ENCODE measurements at places on chromosomes 2 and 18.

DNA sequence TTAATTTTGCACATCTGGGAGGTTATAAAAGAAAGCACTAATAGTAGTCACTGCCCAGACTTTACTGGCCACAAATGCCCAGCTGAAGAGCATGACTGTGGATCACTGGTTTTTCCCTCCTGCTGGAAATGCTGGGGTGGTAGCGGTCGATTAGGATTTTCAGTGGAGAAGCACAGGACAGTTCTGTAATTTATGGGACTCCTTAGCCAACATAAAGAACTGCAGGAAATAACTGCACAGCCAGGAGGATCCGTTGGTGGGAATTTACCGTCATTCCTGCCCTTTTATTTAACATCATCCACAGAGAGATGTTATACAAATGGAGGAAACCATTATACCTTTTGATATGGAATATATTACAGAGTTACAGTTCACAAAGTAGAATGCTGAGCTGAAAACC, 61.5 kb downstream of the TNFRSF11A start:
- DNase-seq, result no peak

- DNase-seq, result no peak
Observed at GRCh38 chr2:206056286-206056685, 29.7 kb downstream of the INO80D start.

GRCh38 chr2:95359031-95359430, 43.5 kb upstream of the FAHD2A start:
- no peak for DNase-seq

GRCh38 chr2:24304098-24304497, 56.2 kb downstream of the ITSN2 start:
- no peak for DNase-seq

DNA sequence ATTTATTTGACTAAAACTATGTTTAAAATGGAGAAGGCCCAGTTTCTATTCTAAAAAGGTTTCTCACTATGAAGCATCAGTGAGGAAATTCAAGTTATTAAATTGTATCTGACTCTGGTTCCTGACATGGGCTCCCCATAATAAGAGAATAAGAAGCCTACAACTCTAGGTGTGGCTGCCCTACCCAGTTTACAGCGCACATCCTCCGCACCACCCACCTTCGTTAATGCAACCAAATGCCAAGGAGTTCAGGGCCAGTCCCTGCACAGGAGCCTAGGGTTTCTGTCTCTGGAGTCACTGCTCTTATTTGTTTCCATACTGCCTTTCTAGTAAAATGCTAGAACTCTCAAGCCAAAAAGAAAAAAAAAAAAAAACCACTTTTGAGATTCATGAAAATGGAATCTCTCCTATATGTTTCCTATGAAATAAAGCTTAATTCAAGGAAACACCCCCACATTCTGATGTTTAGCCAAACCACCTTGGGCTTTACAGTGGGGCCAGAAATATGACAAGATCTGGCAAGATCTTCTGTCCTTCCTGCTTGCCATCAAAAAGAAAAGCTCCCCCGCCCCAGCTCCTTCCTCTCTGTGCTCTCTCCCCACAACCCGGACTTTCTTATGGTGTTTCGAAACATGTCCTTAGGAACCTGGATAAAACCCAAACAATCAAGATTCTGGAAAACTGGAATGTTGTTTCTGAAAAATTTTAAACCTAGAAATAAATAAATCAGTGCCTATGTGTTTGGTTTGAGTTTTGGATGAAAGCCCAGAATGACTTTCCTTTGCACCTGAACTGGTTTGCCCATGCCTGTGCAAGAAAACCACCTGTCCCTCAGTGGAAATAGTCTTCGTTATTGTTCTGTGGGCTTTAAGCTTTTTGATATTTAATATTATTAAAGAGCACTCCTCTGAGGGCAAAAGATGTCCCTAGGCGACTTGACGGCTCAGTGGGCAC, 136.7 kb downstream of the SP3 start:
- DNase-seq, result no peak

- no peak for DNase-seq
Observed at GRCh38 chr2:217353591-217353990, 493.7 kb upstream of the TNP1 start.

GRCh38 chr2:10537522-10538199, 89.5 kb upstream of the ODC1 start:
- no peak for DNase-seq

- no peak for DNase-seq
Observed at GRCh38 chr18:74501386-74501785, 5.2 kb downstream of the CNDP2 start.

GRCh38 chr2:238853721-238854120, 5.8 kb downstream of the TWIST2 start:
- no peak for DNase-seq

GRCh38 chr2:195663007-195663406, 6.0 kb downstream of the SLC39A10 start:
- DNase-seq, result no peak

DNA sequence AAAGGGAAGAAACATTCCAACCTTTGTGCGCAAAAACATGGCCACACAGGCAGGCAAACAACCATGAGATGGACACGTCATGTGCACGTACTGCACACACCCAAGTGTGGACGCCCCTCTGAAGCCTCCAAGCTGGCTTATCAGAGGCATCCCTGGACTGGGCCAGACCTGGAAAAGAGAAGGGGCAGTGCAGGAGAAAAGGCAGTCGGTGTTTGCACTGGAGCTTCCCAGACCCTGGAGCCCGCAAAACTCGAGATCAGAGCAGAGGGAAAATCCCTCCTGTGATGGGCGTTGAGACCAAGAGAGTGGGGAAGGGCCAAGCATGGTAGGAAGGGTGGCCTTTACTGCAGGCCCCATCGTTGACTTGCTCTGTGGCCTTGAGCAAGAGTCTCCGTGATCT, 269.5 kb downstream of the CYRIA start:
- no peak for DNase-seq

- peak; percentile 6 for DNase-seq
Observed at GRCh38 chr2:26561918-26562810, 79.0 kb downstream of the CIB4 start.

DNA sequence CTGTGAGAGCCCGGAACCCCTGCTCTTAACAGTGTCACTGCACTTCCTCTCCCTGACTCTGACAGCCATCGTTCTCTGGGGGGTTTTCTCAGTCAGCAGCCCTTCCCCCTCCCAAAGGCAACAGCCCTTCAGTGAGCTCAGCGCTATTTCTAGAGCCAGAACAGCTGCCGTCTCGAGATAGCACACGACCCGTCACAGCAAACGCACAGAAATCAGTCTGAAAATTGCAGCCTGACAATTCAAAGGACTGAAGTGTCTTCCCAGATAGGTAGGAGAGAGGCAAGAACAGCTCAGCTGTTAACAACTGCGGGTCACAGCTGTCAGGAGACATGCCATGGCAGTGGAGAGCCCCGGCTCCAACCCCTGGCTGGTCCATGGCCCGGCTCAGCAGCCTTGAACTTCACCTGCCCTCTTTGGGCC, 45.4 kb downstream of the ST8SIA5 start:
- DNase-seq, result no peak

DNA sequence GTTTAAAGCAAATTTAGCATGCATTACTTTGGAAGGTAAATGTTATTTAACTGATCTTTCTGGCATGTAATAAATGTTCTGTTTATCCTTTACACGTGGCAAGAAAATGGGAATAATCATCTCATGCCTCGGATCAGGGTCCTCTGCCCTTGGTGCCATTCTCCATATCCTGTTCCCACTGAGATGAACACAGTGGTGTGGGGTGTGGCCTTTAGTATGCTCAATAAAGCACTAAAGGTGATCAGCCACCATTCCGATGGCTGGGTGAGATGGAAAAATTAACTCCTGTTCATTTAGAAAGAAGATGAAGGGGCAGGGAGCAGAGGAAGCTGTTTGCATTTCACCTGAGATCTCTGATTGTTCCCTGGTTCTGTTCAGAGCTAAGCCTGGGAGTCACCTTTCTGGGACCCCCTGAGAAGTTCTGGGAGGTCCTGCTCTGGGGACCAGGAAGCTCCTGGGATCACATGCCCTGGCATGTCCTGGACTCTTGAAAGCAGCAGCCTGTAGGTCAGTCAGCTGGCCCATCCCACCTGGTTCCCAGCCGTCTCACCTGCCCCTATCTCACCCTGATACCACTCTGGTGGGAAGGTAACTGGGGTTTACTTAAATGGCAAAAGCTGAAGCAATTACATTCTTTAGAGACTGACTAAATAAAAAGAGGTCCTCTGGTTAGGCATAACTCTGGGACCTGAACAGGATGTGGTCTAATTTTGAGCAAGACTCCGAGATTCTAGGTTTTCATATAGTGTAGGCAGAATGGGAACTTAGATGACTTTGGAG, 288.9 kb upstream of the EPAS1 start:
- DNase-seq, result no peak

GRCh38 chr18:48007955-48008701, 77.7 kb upstream of the SMAD2 start:
- no peak for DNase-seq

DNA sequence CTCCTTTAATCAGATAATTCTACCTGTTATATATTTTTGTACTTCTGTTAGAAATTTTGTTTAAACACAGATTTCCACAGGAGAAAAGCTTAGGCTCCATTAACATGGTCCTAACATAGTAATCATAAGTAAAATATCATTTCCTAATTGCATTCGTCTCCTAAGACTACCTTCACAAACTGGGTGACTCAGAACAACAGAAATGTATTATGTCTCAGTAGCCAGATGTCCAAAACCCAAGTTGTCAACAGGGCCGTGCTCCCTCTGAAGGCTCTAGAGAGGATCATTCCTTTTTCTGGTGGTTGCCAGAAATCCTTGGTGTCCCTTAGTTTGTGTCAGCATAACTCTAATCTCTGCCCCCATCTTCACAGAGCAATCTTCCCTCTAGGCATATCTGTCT, 5.4 kb downstream of the FBXO15 start:
- DNase-seq, result no peak

DNA sequence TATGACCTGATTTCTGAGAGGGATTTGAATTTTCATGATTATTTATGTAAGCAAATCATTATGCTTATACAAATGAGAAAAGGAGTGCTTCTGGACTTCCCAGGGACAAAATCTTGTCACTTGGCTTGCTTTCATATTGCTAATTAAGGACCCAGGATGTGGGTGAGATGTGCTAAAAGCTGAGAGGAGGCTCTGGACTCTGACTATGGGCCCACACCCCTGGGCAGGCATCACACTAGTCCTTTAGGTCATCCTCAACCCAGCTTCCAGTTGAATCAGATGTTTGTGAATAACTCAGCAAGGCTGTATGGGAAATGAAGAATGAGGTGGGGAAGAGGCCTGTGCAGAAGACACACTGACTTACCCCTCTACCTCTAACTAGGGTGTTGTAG, 11.9 kb downstream of the IL1B start:
- no peak for DNase-seq

DNA sequence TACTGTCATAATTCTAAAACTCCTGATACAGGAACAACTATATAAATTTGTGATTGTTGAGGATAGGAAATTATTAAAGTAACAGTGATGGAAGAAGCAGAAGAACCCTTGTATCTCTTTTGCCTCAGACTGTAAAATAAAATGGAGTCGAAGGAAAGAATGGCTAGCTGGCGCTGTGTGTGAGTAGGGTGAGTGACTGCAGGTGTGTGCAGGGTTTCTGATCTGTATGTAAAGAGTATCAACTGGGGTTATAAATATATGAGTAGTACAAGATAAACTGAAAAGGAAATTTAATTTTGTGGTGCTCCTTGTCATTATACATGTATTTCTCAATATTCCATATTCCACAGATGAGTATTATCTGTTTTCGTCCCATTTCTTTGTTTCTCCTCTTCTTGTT, 15.2 kb downstream of the POLI start:
- DNase-seq, result no peak

DNA sequence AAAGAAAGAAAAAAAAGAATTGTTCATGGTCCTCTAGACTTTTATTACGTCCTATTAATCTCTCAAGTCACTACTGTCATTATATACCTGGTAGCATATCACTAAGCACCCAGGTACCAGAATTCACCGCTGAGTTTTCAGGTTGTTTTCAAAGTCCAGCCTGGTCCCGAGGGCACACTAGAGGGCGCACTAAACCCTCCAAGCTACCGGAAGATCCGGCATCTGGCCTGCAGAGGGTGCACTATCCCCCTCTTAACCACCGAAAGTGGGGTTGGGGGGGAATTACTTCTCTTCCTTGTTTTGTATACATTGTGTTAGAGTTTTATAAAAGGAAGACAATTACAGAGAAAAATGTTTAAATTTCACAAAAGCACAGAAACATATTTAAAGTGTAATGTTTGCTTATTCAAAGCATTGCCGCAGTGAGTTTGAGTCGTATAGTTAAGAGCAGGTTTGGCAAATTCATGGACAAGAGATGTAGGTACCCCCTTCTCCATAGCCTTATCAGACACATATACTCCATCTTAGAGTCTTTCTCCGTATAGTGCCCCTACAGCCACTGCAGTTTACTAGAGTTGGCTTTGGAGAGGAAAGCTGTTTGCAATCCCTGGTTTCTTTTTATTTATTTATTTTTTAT, 19.2 kb downstream of the MOGAT1 start:
- peak; percentile 60 for DNase-seq

DNA sequence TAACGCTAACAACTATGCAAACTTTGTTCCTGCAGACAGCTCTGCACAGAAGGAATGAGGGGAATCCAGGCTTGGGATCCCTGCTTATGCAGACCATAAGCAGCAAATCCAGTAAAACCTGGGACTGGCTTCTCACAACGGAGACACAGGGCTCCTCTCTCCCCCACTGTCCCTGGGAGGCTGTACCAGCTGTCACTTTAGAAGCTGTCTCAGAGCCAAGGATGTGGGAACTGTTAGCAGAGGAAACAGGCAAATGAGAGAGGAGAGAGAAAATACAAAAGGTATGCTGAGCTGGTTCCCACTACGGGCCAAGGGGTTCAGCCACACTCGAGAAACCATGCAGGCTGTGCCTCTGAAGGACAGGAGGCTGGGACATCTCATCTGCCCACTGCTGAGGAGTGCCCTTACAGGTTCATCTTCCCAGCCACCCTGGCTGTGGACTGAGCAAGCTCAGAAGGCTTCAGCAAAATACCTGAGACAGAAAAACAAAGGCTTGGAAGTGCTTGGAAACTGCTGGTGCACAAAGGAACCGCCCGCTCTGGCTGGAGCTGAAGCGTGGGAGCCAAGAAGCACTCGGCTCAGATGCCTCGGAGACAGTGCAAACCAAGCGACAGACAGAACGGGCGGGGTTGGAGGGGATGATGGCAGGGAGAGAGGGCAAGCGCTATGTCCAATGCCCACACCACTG, 72.5 kb downstream of the FAM210A start:
- no peak for DNase-seq

- DNase-seq, result no peak
Observed at GRCh38 chr2:151297882-151298281, 8.4 kb upstream of the NMI start.

DNA sequence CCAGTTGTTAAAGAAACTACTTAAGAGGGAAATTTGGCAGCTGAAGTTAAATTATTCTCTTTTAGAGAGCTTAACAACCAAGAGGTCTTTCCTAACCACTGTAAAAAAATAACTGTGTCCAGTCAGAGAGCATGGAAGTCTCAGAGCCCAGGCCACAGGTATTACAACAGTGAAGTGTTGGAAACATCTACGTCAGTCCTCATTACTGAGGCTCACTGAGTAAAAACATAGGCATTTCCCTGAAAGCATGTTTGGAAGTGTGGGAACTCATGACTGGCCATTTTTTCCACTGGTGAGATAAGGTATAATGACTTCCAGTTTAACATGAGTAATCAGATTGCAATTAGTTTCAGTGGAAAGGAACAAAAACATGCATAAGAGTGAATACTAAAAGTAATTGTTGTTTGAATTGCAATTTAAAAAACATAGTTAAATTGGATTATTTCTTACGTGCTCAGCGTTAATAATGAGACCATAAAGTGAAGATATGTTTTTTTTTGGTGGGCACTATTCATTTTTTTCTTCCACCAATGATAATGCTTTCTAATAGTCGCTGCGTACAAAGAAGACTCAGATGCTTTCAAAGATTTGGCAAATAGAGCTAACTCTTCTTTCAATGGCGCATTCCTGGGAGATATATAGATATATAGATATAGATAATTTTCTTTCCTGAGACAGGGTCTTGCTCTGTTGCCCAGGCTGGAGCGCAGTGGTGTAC, 60.8 kb downstream of the EFEMP1 start:
- no peak for DNase-seq

Data from foreskin melanocyte (primary cell).